Stimulated activated CD4-positive, alpha-beta T cell treated with anti-CD3 and anti-CD28 coated beads, Interleukin-1b, Interleukin-23, amount 100 ng/mL, for 1 hour (primary cell): ENCODE measurements at places on chromosomes 6 and 20.

GRCh38 chr6:35737413-35738211 is 780 bp downstream of the ARMC12 start:
- DNase-seq, result no peak

DNA sequence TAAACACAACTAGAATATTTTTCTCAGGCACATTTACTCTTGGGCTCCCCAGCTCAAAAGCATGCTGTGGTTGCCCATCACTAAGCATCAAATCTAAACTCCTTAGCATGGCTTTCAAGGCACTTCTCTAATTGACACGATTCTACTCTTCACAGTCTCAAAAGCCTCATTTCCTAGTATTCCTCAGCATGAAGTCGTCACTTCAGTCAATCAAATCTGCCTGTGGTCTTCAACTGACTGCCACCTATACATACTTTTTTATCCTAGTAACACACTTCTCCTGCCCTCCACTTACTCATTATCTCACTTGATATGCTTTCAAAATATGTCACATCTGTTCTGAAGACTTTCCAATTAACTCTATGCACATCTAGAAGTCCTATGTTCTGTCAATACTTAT is 110.3 kb downstream of the TBC1D32 start:
- no peak for DNase-seq

DNA sequence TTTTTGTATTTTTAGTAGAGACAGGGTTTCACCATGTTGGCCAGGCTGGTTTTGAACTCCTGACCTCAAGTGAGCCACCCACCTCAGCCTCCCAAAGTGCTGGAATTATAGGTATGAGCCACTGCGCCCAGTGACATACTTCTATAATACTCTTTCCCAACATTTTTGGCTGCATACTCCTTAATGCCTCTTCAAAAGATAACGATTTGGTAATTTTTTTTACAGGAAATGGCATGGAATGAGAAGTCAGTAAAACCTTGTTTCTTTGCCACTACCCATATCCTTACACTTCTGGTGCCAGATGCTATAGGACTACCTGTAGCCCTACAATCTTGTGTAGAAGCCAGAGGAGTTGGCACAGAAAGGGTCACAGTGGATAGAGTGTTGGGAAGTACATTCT is 41.4 kb upstream of the SGK1 start:
- no peak for DNase-seq

DNA sequence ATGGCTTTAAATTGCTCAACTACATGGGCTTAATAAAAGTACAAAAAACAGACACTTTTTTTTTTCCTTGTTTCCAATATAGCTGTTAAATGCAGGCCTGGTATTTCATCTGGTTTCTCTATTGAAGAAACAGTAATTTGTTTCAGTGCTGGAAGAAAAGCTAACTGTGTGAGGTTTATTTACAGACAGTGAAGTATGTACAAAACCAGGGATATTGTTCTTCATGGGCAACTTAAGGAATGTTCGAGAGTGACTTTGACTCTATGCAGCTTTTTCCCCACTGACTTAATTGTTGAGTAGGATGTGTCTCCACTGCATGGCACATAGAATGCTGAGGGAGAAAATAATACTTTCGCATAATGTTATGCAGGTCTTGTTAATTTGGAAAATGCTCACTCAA is 31.0 kb upstream of the PRL start:
- no peak for DNase-seq

GRCh38 chr20:49345524-49345923 is 67.7 kb upstream of the ZNFX1 start:
- DNase-seq, result no peak

DNA sequence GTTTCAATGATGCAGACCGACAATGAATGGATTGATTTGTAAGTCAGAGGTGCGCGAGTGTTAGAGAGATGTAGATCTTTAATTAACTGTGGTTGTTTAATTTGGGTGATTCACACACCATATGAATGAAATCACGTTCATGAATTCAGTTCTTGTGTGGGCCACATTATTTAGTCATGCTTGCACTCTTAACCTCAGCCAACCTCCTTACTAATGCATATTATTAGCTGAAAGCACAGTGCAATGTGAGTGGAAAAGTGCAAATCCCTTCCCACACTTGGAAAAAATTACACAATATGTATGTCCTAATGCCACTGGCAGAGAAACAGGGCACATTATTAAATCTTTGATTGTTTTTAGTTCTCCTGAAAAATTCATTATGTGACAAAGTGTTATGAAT is 512.5 kb downstream of the BCKDHB start:
- no peak for DNase-seq

DNA sequence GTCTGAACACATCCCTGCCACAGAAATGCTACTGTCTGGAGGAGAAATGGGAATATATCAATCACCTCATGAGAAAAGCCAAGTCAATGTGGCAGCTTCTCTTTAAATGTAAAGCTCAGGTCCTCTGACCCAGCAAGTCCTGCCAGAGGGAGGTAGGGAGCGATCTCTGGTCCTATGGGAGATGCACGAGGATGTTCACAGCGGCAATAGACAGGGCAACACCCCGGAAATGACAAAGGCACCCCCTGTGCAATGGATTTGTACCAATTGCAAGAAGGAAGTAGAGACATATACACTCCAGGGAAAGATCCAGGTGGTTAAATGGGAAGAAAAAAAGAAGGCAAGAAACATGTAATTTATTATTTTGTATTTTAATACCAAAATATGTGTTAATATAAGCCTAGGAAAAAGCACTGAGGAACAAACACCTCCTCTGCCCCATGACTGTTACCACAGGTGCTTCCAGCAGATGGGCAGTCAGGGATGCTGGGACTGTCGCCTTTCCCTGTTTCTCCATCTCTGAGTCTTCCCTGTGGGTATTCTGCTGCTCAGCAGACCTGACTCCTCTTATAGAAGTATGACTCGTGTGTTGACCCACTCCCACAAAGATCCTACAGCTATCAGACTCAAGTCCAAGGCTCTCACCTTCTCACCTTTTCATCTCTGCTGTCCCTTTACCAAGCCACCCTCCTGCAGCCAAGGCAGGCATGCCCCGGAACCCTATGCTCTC is 20.8 kb downstream of the ATP9A start:
- DNase-seq, result no peak

GRCh38 chr20:37411408-37412219 is 65.7 kb downstream of the SRC start:
- DNase-seq, result no peak

DNA sequence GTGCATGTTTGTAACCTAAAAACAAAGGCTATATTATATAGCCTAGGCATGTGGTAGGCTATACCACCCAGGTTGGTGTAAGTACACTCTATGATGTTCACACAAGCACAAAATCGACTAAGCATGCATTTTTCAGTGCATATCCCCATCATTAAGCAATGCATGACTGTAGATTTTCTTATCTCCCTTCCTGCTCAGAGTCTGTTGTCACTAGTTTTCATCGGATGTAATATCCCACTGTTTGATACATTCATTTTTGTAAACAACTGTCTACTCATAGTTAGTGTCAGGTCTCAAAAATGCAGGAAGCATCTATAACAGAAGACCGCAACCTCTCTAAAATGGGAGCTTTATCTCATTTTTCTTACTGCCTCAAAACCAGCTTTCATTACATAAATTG is 70.7 kb downstream of the GFRAL start:
- no peak for DNase-seq

- DNase-seq, result no peak
Observed at GRCh38 chr6:117653949-117654348, 21.3 kb upstream of the NUS1 start.

DNA sequence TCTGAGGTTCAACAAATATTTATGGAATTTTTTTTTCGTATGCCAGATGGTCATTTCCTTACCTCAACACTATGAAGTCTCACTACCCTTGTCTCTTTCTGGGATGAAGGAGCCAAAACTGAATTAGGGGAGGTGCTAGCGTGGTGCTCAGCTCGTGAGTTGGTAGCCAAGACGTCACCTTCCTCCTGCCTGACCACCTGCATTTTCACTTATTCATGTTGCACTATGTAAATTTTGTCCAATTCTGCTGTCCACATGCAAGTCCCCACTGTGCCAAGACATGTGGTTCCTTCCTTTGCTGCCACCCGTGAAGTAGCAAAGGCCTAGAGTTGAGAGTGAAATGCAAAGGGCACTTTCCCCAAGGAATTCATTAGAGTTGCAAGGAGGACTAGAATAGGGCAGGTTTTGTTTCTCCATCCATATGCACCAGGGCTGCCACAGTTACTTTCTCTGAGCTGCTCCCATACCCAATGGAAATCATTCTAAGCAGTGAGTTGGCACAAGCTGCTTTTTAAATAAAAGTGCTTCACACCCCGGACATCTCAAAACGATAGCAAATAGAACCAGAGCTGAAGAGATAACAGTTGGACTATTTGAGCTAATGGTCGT is 591.3 kb upstream of the NOX3 start:
- no peak for DNase-seq

GRCh38 chr20:54091120-54091480 is 20.7 kb upstream of the BCAS1 start:
- DNase-seq, result no peak

DNA sequence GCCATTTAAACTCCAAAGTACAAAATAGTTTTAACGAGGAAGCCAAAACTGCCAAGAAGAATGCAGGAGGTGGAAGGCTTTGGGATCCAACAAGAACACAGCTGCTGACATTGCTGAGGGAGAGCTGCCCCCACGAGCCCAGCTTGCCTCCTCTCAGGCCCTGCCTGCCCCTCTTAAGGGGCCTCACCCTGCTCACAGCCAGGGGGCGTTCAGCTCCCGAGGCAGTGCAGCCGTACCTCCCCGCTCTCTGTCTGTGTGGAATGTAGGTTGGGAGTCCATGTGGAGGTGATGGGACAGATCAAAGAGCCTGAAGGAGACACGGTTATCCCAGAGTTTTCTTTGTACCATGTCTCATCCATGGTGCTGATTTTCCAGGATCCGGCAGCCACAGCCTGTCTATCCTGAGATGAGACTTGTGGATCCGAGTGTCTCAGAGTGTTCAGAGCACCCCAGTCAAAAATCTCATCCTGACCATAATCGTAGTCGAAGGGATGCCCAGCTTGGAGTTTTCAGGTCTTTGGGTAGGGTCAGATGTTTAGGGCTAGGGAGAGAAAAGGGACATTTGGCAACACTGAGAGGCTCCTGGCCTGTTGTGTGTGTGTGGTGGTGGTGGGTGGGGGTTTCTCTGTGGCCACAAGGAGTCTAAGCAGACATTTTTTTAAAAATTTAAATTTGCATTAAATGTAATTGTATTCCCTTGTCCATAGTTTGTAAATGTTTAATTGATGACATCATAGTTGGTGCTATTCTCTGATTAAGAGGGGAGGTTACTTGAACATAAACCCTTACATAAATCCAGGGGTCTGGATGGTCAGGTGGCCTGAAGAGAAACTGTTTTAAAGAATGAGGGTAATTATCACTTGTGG is 111.4 kb upstream of the CLDN20 start:
- no peak for DNase-seq
